Omental fat pad (tissue), 4 donors: ENCODE measurements at places on chromosomes 12 and 14.

DNA sequence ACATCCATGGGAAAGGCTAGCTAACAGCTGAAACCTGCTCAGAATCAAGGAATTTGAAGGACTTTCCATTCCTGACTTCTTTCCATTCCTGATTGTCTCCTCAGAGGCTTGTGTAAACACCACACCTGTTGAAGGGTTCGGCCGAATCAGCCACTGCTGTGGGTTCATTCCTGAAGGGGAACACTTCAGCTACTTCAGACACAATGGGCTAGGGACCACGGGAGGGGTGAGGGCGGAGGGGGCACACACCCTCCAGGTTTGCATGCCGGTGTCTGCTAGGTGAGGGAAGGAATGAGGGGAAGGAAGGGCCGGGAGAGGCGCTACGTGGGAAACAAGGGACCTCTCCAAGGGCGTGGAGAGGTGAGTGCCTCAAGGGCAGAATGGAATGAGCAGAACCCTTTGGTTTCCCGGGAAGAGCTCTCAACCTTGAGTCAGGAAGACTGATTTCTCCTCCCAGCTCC, 1.3 kb downstream of the GPRC5A start:
- DNase-seq, result no peak

- no peak for DNase-seq
These were observed 319.9 kb downstream of the CACNA1C start for GRCh38 chr12:2372735-2373134.

- DNase-seq, result no peak
These were observed 5.5 kb downstream of the CCDC92 start for GRCh38 chr12:123967121-123967586.

- no peak for DNase-seq
These were observed 18.9 kb downstream of the SLC25A21 start for GRCh38 chr14:37153483-37153882.

DNA sequence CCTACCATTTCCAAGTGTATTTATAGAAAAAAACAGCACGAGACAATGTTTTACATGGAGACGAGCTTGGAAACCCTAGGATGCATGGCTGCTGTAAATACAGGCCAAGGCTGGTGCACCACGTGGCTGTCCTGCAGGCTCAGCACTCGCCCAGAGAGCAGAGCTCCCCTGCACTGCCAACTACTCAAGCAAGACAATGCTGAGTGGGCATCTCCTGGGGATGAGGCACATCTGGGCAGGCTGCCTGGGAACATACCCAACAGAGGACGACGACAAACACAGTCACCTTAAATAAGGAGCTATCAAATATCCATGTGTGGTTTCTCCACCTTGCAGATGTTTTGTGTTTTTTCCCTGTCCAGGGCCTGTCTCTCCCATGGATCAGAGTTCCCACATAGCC, 128.3 kb upstream of the PRMT8 start:
- DNase-seq, result no peak

GRCh38 chr14:60195179-60195810, 30.1 kb upstream of the DHRS7 start:
- no peak for DNase-seq

DNA sequence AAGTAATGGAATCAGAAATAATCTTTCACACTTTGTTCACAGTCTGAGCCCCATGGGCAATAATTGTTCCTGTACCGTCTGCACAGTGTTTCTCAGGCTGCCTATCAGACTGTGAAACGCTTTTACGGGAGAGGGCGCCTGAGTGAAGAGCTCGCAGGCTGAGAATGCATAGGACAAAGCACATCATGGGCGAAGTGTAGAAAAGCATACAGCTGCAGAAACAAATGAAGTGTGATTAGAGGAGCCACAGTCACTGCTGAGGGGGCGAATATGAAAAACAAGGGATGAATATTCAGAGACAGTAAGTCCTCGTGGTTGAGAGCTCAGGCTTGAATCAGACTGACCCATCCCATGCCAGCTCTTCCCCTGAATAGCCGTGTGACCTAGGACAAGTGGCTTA, 438.4 kb upstream of the DCN start:
- no peak for DNase-seq

DNA sequence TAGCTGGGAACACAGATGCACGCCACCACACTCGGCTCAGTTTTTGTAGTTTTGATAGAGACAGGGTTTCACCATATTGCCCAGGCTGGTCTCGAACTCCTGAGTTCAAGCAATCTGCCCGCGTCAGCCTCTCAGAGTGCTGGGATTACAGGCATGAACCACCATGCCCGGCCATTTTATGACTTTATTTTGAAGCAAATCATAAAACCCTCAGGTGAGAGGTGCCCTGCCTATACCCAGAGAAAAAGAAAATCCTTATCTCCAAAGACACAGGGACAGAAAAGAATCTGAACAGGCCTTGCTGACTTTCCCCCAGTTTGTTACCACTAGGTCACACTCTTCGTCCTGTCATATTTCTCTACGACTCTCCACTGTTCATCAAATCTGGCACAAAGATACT, 48.8 kb downstream of the DAO start:
- DNase-seq, result no peak

DNA sequence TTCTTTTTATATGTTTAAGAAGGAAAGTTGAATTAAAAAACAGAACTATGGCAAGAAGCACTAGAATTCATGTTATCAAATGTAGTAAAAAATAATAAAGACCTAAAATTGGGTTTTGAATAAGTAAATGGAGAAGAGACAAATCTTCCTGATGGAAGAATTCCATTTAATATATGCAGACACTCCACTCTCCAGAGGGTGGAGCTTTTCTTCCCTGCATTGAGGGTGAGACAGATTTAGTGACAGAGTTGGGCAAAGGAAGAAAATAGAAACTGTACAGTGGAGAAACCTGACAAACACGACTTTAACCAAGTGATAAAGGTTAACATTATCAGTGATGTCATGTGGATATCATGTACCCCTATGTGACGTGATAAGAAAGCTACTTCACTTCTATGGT, 217.6 kb downstream of the PRKD1 start:
- DNase-seq, result no peak

GRCh38 chr12:38201461-38202276, 114.9 kb upstream of the ALG10B start:
- no peak for DNase-seq

- no peak for DNase-seq
These were observed 149.2 kb upstream of the FUT8 start for GRCh38 chr14:65263177-65263788.

- DNase-seq, result no peak
These were observed 5.0 kb upstream of the MGP start for GRCh38 chr12:14890701-14891100.

DNA sequence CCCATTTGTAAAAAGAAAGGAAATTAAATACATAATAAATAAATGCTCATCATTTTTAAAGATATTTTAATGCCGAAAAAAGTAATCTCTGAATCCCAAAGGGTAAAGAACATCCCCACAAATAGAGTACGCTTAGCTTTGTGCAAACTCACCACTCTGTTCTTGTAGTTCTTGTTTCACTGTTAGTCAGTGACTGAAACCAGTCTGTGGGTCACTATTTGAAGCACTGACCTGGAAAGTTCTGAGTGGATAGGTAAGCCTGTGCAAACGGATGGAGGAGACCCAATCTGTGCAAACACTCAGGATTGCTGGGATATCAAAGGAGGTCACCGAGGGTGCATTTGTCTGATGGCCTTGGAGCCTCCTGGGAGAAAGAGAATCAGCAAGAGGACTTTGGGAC, 68.1 kb upstream of the TSPAN11 start:
- no peak for DNase-seq

DNA sequence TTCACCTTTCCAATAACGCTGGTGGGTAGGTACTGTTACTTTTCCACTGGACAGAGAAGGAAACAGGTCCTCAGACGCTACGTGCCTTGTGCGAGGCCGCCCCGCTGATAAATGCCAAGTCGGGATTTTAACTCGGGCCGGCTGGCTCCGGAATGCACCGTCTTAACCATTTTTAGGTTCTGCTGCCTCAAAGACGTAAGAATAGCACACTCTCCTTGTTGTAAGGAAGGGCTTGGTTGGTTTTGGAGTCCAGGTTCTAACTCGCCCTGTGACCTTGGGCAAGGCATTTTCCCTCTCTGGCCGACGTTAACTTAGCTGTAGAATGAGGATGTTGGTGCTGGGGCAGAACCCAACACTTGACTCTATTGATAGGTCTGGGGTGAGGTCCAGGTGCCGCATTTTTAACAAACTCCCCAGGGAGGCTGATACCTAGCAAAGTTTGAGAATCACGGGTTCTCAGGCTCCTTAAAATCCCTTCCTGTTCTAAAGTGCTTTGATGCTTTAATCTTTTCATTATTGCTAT, 814 bp downstream of the ANKRD13A start:
- no peak for DNase-seq

- DNase-seq, result no peak
These were observed 18.0 kb downstream of the ATL1 start for GRCh38 chr14:50577982-50578381.

GRCh38 chr12:53585448-53586125, 40.6 kb downstream of the ATF7 start:
- no peak for DNase-seq

DNA sequence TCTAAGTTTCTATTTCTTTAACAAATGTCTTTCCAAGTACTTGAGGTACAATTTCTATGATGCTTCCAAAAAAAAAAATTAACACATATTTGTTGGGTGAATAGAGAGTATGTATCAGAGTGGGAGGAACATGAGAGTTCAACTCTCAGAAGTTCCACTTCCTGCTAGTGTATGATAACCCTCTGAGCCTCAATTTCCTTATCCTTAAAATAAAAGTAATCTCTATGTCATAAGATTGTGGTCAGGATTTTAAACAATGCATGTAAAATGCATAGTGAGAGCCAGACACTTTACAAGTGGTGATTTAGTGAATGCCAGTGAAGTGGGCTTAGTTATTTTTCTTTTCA, 270.3 kb upstream of the AMIGO2 start:
- no peak for DNase-seq

DNA sequence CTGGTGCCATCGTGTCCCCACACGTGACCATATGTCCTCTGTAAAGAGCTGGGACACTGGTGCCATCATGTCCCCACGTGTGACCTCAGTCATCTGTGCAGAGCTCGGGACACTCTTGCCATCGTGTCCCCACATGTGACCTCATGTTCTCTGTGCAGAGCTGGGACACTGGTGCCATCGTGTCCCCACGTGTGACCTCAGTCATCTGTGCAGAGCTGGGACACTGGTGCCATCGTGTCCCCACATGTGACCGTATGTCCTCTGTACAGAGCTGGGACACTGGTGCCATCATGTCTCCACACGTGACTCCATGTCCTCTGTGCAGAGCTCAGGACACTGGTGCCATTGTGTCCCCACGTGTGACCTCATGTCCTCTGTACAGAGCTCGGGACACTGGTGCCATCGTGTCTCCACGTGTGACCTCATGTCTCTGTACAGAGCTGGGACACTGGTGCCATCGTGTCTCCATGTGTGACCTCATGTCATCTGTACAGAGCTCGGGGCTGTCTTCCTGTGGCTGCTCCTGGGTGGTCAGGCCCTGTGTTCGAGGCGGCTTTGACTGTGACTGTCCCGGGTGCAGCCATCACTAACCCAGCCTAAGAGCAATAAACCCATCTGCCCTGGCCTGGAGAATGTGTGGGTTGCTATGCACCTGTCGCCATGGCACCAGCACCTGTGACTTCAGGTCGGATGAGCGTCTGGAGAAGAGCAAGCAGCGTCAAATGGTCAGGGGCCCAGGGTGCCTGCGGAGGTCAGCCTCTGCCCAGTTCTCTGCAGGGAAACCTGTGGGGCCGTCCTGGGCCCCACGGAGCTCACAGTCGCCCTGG, 334.4 kb downstream of the ADGRD1 start:
- no peak for DNase-seq

- no peak for DNase-seq
These were observed 29.1 kb upstream of the KLRB1 start for GRCh38 chr12:9636851-9637206.

GRCh38 chr12:121611306-121611705, 15.0 kb upstream of the ORAI1 start:
- DNase-seq, result no peak
